GOT3 (cell line): ENCODE measurements at places on chromosomes 5 and 9.

- DNase-seq = no peak
Observed at GRCh38 chr5:56648460-56649034, 166.8 kb upstream of the MAP3K1 start.

GRCh38 chr9:33750839-33751339, 44.5 kb upstream of the PRSS3 start:
- no peak for DNase-seq

DNA sequence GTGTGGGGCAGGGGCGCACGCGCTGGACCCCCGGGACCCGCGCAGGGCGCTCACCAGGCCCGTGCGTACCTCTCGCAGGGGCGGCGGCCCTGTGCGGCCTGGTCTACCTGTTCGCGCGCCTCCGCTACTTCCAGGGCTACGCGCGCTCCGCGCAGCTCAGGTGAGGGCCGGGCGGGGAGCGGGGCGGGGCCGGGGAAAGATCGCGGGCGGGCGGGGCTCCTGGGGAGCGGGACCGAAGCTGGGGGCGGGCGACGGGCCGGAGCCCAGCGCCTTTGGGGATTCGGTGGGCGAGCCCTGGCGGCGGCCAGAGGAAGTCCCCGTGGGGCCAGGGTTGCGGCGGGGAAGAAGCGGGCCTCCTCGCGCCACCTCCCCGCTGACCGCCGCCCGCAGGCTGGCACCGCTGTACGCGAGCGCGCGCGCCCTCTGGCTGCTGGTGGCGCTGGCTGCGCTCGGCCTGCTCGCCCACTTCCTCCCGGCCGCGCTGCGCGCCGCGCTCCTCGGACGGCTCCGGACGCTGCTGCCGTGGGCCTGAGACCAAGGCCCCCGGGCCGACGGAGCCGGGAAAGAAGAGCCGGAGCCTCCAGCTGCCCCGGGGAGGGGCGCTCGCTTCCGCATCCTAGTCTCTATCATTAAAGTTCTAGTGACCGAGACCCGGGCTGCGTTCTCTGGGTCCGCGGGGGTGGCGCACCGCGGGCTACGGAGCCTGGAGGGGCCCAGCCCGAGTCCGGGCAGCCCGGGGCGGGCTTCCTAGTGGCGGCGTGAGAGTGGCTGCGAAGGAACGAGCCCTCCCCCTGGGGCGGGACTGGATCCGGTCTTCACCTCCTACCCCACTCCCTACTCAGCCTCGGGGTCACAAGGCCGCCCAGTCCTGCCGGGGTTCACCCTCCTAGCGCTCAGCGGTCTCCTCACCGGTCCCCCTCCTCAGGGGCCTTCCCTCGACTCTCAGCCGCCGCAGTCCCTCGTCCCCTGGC, 2.4 kb downstream of the LTC4S start:
- DNase-seq = peak; percentile 63

DNA sequence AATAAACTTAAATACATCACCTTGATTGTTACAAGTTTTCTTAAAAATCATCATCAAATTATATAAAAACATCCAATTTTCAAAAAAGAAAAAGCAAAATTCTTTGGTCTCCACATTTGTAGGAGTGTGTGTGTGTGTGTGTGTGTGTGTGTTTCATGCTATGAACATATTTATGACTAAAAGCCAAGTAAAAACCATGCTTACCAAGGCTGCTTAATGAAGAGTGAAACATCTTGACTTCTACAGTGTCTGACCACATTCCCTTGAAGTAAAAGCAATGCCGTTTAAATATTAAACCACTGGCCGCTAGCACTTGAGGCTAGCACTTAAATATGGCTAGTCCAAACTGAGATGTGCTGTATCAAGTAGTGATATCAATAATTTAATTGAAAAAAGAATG, 549.1 kb upstream of the CCNG1 start:
- DNase-seq = no peak

DNA sequence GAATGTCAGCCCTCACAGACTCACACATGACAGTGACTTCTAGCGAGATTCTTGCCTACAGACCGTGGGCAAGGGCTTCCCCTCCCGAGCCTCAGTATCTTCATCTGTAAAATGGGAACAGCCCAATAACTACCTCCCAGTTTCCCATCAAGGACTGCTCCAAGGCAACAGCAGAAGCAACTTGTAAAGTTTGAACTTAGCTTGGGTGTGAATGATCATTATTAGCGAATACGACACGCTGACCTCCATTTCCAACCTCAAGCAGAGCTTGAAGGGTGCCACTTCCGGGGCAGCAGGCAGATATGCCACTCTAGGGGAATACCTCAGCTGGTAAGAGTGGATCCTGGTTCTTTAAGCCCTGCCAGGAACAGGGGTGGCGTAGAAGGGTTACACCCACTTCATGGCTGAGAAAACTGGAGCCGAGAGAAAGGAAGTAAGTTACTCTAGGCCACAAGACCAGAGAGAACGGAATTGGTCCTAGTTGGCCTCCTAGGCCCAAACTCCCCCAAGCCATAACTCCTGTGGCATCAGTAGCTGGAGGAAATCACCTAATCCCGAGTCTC, 2.0 kb downstream of the RNF44 start:
- DNase-seq = no peak

DNA sequence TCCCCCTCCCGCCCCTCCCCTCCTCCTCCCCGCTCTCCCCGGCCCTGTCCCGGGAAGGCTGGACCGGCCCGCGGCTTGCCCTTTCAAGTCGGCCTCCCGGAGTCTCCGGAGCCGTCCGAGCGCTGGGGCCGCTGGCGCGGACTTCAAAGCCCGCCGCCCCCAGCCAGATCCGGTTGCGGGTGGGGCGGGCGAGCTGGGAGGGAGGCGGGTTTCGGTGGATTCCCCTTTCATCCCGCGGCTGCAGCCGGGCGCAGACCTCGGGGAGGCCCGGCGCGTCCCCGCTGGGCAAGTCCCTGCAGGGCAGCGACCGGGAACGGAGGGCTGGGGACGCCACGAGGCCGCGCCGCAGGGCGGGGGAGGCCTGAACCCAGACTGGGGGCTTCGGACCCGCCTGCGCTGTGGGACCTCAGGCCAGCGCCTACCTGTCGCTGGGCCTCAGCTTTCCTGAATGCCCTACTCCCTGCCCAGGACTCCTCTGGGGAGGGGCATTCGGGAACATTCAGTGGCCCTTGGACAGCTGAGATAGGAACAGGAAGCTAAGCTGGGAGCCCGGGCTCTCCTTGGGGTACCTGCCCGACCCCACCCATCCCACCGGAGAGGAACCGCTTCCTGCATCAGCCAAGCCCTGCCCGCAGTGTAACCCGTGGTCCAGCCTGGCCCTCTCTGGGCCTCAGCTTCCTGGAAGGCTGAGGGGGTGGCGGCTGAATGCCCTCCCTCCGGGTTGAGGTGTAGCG, 23.4 kb downstream of the C9orf50 start:
- DNase-seq = no peak

DNA sequence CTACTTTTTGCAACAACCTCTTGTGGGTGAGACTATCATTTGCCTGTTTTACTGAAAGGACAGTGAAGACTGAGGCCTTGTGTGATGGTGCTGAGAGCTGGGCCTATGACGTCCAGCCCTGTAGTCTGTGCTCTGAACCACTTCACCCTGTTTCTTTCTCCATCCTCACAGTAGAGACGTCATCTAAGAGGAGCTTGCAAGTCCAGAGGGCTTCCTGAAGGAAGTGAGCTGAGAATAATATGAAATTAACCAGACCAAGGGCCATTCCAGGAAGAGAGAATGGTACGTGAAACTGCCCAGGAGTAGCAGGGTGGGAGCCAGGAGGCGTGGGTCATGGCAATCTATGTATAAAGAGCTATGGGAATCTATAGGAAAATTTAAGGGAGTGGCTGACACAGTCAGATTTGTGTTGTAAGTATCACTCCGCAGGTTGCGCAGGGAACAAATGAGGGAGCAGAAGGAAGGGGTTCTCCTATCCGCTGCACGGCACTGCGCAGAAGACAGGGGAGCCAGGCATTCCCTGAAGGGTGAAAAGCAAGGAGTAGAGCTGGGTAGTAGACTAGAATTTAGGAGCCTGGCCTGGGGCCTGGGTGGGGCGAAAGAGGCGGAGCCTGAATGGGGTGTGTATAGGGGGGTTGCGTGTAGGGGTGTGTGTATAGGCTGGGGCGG, 596 bp upstream of the FGFR4 start:
- no peak for DNase-seq

- DNase-seq = no peak
Observed at GRCh38 chr9:98977813-98978212, 34.1 kb downstream of the COL15A1 start.

DNA sequence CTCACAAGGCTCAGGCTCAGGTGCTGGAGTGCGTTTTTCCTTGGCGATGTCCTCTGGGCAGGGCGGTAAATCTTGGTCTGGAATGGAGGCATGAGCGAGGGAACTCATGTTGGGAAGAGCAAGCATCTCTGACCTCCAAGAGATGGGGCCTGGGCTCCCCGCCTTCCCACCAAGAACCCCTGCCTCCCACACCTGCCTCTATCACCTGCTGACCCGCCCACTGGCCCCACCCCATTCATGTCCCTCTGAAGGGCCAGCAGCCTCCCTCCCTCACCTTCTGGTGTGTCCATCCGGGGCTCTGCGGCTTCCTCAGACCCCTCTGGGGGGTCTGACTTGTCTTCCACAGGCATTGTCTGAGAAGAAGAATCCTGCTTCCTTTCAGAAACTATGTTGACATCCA, 10.9 kb downstream of the CIZ1 start:
- DNase-seq = no peak

- DNase-seq = no peak
Observed at GRCh38 chr5:132205385-132206125, 22.1 kb downstream of the P4HA2 start.

DNA sequence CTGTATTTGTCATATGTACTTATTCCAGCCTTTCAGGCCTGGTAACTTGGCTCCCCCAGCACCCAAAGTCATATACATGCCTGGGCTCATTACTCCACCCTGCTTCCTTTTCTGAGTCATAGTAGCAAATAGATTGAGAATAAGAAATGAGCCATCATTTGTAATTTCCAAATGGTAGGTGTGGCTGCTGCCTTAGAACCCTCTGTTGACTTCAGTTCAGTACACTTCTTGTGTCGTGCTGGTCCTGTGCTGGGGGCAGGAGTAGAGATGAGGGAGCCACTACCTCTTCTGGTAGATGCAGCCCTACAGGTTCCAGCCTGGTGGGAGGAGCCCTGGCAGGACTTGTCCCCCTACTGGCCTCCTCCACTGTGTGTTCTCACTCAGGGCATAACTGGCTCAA, 11.1 kb downstream of the GM2A start:
- DNase-seq = no peak

DNA sequence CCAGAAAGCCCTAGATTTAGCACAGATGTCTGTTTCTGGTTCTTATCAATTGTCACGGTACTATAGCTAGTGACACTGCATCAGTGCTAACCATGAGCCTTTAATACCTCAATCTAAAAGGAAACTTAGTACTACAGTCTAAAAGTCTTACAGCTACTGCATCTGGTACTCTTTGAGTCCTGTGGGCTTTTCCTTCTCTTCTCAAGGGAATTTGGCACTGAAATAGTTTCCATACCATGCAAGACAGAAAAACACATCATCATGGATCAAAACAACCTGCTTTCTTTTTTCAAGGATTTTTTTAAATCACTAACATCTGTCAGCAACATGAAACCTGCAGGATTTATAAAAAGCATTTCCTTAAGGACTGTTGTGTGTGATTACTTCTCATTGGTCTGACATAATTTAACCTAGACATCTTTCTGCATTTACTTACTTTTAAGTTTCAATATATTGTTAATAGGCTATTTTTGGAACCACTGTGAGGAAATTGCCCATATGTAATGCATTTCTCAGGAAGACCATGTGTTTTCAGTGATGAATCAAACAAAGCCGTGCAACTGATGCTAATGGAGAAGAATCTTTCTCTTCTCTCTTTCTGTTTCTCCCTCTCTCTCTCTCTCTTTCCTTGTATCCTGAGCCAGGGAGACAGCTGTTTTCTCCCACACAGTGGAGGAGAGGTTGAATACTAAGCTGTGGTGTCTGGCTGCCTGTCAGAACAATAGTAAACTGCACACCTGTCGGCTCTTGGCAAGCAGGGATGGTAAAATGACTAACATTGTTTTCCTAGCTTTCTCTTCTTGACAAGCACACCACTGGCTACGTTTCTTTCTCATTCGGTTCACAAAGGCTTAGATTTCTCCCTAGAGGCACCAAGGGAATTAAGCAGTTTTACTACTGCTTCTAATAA, 273.4 kb downstream of the CSNK1G3 start:
- no peak for DNase-seq

- no peak for DNase-seq
Observed at GRCh38 chr9:115850548-115851304, 302.9 kb upstream of the PAPPA start.

GRCh38 chr9:117189121-117189520, 225.7 kb downstream of the ASTN2 start:
- DNase-seq = no peak

- no peak for DNase-seq
Observed at GRCh38 chr5:54080831-54081230, 229.5 kb downstream of the ARL15 start.

- DNase-seq = no peak
Observed at GRCh38 chr5:52710310-52710971, 77.3 kb upstream of the ITGA1 start.

GRCh38 chr5:124902097-124902821, 155.8 kb upstream of the ZNF608 start:
- DNase-seq = no peak

- DNase-seq = no peak
Observed at GRCh38 chr9:105195259-105195658, 49.2 kb upstream of the SLC44A1 start.

GRCh38 chr9:113488490-113488889, 25.0 kb downstream of the RGS3 start:
- no peak for DNase-seq

DNA sequence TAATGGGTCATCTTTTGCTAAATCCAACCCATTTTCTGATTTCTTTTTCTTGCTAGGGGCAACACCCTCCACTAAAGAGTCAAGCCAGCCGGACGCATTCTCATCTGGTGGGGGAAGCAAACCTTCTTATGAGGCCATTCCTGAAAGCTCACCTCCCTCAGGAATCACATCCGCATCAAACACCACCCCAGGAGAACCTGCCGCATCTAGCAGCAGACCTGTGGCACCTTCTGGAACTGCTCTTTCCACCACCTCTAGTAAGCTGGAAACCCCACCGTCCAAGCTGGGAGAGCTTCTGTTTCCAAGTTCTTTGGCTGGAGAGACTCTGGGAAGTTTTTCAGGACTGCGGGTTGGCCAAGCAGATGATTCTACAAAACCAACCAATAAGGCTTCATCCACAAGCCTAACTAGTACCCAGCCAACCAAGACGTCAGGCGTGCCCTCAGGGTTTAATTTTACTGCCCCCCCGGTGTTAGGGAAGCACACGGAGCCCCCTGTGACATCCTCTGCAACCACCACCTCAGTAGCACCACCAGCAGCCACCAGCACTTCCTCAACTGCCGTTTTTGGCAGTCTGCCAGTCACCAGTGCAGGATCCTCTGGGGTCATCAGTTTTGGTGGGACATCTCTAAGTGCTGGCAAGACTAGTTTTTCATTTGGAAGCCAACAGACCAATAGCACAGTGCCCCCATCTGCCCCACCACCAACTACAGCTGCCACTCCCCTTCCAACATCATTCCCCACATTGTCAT, 72.0 kb downstream of the NUP214 start:
- DNase-seq = no peak

GRCh38 chr9:118992813-118993794, 376.1 kb downstream of the BRINP1 start:
- no peak for DNase-seq

- DNase-seq = no peak
Observed at GRCh38 chr9:70830618-70831017, 290.8 kb downstream of the TRPM3 start.

- DNase-seq = no peak
Observed at GRCh38 chr5:12745537-12745936, 841.3 kb upstream of the CTNND2 start.

- no peak for DNase-seq
Observed at GRCh38 chr5:71945436-71945835, 161.8 kb upstream of the MAP1B start.
